Activated naive CD4-positive, alpha-beta T cell treated with anti-CD3 and anti-CD28 coated beads, Interleukin-2, amount 10 ng/mL, durations not matched to agents 7 days and 5 days (primary cell): ENCODE measurements at places on chromosomes 12 and 14.

DNA sequence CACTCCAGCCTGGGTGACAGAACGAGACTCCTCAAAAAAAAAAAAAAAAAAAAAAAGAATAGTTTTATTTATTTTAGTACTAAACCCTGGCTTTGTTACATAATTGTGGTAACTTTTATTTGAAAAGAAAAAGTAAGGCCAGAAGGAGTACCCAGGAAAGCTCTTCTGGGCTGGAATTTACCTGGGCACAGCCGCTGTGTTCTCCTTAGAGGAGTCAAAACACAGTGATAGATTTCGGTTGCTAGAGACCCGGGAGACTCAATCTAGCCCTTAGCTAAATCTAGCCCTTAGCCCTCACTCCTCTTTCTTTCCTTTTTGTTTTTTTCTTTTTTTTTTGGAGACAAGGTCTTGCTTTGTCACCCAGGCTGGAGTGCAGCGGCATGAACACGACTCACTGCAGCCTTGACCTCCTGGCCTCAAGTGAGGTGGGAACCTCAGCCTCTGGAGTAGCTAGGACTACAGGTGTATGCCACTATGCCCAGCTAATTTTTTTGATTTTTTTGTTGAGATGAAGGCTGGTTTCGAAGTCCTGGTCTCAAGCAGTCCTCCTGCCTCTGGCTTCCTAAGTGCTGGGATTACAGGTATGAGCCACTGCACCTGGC, 49.7 kb downstream of the SYNE2 start:
- DNase-seq: no peak

DNA sequence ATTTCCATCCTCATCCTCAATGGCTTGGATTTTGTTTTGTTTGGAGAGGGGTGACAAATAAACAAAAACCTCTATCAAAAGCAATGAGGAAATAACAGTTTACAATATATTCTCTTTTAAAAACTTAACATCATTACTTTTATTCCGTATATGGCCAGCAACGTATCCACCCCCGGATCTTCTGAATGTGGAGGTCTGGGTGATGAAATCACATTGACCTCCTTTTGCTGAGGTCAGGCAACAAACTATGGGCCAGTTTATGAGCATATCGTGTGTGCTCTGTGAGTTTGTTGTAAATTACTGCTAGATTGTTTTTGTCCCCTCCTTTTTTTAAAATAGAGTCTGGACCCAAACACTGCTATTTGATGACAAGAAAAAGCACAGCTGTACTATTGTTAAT, 178.1 kb downstream of the BCAT1 start:
- DNase-seq: no peak

GRCh38 chr12:26566675-26567074, 266.3 kb downstream of the ITPR2 start:
- no peak for DNase-seq

GRCh38 chr14:73091044-73091443, 32.7 kb downstream of the RBM25 start:
- no peak for DNase-seq

DNA sequence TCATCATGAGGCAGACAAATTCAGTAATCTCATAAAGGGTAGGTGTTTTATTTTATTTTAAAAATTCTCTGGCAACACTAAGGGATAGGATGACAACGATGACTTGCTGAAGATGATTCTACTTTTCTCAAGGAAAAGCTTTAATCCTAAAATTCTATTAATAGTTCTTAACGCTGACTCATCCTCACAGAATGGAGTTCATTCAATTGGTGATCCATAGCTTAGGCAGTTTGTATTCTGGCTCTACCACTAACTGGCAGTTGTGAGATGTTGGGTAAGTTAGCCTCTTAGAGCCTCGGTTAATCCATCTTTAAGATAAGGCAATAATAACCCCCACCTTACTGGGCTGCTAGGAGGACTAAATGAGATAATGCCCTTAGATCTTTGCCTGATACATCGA, 116.3 kb downstream of the RTN1 start:
- DNase-seq: no peak

DNA sequence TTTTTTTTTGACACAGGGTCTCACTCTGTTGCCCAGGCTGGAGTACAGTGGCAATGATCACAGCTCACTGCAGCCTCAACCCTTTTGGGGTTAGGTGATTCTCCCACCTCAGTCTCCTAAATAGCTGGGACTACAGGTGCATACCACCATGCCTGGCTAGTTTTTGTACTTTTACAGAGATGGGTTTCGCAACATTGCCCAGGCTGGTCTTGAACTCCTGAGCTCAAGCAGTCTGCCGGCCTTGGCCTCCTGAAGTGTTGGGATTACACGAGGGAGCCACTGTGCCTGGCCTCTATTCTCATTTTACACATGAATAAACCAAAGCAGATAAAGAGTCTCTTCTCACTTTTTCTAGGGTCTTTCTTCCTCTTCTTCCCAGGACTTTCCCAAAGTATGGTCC, 3.2 kb downstream of the TOMM20L start:
- DNase-seq: no peak

- DNase-seq: no peak
Measured at GRCh38 chr12:58942345-58942744, 22.0 kb upstream of the LRIG3 start.

DNA sequence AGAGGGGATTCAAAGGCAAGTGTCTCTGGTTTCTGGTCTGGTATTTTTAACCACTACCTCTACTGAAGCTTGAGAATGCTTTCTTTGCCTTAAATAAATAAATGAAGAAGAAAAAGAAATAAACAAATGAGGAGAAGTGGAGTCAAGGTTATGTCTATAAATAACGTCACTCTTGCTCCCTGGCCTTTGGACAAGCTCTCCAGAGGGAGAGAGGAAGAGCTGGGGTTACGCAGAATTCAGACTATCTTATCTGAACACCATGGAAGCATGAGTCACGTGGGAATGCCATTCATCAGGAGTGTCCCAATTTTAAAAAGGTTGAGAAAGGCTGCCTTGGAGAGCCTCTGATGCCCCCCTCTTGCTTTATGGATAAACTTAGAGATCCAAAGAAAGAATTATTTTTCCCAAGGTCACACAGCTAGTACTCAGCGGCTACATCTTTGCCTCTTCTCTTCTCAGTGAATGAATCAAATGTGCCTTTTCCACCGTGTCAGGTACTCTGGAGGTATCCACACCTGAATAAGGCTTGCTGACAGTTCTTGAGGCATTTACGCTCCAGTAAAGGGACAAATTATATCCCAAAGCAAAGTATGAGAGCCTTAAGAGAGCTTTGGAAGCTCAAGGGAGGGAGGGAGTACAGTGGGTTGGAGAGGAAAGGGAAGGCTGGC, 12.9 kb upstream of the MSI1 start:
- DNase-seq: no peak

GRCh38 chr12:66900616-66901015, 221.7 kb upstream of the GRIP1 start:
- no peak for DNase-seq

DNA sequence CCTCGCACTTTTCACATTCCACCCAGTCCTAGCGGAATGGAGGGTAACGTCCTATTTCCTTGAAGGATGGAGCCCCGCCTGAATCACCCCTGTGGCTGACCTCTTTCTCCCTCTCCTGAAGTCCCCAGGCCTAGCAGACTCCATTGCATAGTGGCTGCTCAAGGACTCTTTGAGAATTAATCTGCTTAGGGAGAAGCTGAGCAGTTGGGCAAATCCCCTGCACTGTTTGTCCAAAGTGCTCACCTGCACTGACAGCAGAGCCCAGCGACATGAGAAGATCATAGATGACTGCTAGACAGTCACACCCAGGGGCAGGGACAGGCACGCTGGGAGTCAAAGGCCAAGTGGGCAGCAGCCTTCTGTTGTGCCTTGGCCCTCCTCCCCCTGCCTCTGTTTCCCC, 37.7 kb upstream of the DICER1 start:
- DNase-seq: no peak

DNA sequence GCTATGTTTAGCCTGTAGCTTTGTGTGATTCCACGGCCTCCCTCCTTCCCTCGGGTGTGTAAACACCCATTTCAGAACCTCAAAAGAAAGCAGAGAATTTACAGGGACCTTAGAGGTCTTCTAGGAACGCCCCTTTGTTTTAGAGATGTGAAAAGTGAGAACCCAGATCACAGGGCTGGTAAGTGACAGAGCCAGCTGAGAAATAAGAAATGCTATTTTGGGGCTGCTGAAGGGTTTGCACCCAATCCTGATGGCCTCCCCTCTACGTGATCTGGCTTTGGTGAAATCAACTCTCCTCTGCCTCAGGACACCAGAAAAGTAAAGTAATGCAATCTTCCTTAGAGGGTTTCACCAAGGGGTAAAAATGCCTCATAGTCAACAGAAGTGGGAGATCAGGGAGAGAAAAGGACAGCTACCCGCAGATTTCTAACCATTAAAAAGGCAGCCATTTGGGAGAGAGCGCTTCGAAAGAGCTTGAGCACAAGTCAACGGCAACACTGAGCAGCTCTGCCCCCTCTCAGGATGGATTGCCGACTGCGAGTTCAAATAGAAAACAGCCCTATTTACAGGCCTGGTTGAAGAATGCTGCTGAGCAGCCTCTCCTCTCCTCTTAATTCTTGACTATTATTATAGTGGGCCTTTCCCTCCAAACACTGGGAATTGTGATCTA, 78.5 kb upstream of the RASSF3 start:
- DNase-seq: no peak

DNA sequence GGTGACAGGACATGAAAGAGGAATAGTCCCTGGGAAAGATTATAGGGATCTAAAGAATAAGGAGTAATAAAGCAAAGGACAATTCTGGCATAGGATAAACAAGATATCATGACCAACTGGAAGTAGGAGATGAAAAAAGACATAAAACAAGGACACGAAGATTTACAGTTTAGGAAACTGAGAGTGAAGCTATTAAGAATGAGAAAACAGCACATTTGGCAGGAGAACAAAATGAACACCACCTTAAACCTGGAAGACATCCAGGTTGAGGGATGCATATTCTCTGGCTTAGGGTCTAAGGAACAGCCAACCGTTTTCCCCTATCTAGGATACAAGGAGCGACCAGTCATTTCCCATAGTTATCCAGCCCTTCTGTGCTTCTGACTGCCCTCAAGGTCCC, 1.9 kb downstream of the TRIP11 start:
- DNase-seq: no peak

- no peak for DNase-seq
Measured at GRCh38 chr14:53748691-53749090, 207.9 kb downstream of the BMP4 start.

DNA sequence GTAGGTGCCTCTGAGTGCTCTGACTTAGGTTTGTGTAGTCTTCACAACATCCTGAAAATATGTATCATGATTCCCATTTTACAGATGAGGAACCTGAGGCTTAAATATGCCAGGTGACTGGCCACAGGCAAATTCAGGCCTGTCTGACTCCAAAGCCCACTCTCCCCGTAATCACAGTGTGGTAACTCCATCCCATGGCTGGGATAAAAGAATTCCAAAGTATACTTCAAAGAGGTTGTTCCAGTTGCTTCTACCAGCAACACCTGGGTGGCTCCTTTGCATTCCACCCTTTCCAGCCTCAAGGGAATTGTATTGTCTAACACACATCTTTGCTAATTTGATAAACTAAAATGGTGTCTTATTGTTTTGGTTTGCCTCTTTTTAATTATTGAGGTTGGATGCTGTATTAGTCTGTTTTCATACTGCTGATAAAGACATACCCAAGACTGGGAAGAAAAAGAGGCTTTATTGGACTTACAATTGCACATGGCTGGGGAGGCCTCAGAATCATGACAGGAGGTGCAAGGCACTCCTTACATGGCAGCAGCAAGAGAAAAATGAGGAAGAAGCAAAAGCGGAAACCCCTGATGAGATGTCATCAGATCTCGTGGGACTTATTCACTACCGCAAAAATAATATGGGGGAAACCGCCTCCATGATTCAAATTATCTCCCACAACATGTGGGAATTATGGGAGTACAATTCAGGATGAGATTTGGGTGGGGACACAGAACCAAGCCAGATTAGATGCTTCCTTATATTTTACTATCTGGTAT, 9.9 kb upstream of the CHST11 start:
- DNase-seq: no peak

- no peak for DNase-seq
Measured at GRCh38 chr14:94303111-94303510, 10.0 kb upstream of the SERPINA10 start.

- DNase-seq: peak; percentile 34
Measured at GRCh38 chr12:96258104-96258961, 64.2 kb downstream of the ELK3 start.

DNA sequence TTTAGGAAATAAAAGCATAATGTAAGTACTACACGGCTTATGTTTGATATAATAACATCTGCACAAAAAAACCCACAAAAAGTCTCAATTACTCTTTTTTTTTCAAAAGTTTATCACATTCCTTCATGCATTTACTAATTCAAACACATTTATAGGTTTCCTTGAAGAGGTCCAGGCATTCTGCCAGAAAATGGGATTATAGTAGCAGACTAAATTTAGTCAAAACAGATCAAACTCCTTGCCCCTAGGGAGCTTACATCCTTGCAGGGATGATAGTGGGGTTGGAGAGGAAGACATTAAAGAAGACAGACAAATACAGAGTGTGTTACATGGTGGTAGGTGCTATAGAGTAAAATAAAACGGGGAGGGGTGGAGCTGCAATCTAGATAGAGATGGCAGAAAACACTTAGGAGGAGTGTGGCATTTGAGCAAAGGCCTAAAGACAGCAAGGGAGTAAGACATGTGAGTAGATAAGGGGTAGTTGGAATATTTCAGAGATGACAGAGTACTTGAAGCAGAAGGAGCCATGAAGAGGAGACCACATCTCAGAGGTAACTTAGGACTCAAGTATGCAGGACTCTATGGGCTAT, 266.9 kb downstream of the PPFIA2 start:
- no peak for DNase-seq
